ENCODE measurements at places on chromosomes 1 and 21. TPM values are rescaled to one million over a fixed set of nuclear protein-coding genes. Genes with fewer than 3 reads are reported as not detected.

OR2T11 gene
- not detected for total RNA-seq

PDZK1IP1 gene
- not detected for total RNA-seq

INKA2 gene
- total RNA-seq: 3.4 TPM

- no peak overlapping the region for H3K4me3 ChIP-seq
- no peaks in the 10 kb centered on the region for H3K27me3 ChIP-seq
- H3K4me1 ChIP-seq: peaks cover 14% of the 10 kb centered on the region
- H3K27ac ChIP-seq: no peak overlapping the region
- H3K36me3 ChIP-seq: peaks cover 25% of the 10 kb centered on the region
Measured at GRCh38 chr1:24679725-24680124, 36.6 kb downstream of the SRRM1 start.

JAM2 gene
- not detected for total RNA-seq

All from SJSA1 (cell line).